ENCODE measurements at places on chromosomes 7 and 10. TPM values are rescaled to one million over a fixed set of nuclear protein-coding genes. Genes with fewer than 3 reads are reported as not detected.
A peak's percentile ranks its signal among the peaks of the same experiment; 100 is the strongest.

GRCh38 chr10:36779238-36779846 is 346.1 kb upstream of the ANKRD30A start:
- H3K4me3 ChIP-seq, result no peak overlapping the region
- no peak for DNase-seq
- no peaks in the 10 kb centered on the region for H3K4me1 ChIP-seq
- no peaks in the 10 kb centered on the region for H3K36me3 ChIP-seq

- H3K4me1 ChIP-seq, result no peaks in the 10 kb centered on the region
- no peak overlapping the region for H3K27ac ChIP-seq
- H3K27me3 ChIP-seq, result peaks cover 39% of the 10 kb centered on the region
- DNase-seq, result no peak
Observed at GRCh38 chr10:122486406-122487080, 25.2 kb downstream of the HTRA1 start.

DNA sequence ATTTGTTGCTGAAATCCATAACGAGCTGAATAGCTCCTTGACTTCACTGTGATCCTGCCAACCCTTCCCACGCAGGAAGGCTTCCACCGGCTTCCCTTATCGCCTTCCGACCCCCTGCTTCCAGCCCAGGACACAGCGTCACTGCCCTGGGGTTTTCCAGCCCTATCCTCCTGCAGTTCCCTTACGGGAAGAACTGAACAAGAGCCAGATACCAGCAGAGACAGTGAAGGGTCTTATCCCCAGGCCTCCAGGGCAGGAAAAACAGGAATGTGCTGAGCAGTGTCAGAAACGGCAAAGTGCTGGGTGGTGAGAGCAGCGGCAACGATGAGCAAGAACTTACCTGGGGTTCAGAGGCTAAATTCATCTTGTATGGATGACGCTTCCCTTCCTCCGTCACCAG is 22.4 kb downstream of the PDLIM1 start:
- H3K4me1 ChIP-seq, result peaks cover 40% of the 10 kb centered on the region
- peak overlapping the region; percentile 91 for H3K27ac ChIP-seq
- H3K4me3 ChIP-seq, result peak overlapping the region; percentile 56

DNA sequence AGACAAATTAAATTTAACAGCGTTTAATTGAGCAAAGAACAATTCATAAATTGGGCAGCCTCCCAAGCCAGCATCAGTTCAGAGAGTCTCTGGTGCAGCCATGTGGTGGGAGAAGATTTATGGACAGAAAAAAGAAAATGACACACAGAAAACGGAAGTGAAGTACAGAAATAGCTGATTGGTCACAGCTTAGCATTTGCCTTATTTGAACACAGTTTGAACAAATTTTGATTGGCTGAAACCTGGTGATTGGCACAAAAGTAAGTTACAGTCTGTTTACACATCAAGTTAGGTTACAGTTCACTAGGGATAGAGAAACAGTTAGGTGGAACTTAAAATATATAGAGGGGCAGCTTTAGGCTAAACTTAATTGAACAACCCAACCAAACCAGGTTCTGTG is 720.1 kb downstream of the TYW1 start:
- H3K4me1 ChIP-seq, result no peaks in the 10 kb centered on the region
- DNase-seq, result no peak

The PSMA2 gene
- polyA plus RNA-seq, result 266 TPM

The MYOF gene
- polyA plus RNA-seq, result not detected

DNA sequence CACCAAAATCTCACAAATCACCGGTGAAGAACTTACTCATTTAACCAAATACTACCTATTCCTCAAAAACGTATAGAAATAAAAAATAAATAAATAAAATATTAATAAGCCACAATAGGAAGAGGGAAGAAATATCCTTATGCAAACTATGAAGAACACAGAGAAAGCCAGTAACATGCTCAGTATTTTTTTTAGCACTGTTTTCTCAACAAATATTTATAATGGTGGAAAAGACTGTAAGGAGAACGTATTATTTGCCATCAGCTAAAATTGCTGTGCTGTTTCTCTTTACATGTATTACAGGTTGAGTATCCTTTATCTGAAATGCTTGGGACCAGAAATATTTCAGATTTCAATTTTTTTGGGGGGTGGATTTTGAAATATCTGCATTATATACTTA is 21.0 kb downstream of the KIAA1217 start:
- no peak overlapping the region for H3K4me3 ChIP-seq
- no peaks in the 10 kb centered on the region for H3K27me3 ChIP-seq
- no peak overlapping the region for H3K27ac ChIP-seq
- DNase-seq, result no peak
- H3K36me3 ChIP-seq, result no peaks in the 10 kb centered on the region
- H3K4me1 ChIP-seq, result no peaks in the 10 kb centered on the region

The BLNK gene
- polyA plus RNA-seq, result 152 TPM

DNA sequence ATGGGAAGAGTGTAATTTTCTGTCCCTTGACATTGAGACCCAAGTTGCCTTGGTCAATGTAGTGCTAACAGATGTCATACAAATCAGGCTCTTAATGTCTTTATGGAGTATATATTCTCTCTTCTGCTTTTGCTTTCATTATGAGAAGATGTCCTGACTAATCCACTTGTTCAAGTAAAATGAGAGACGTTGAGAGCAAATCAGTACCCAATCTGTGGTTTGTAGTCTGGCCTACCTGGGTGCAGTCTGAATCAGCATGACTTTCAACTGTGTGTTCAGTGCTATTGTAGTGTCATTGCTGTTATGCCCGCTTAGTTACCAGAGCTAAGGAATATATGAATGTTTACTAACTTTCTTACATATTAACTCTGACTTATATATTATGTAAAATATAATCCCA is 612.4 kb downstream of the ANKRD7 start:
- no peaks in the 10 kb centered on the region for H3K36me3 ChIP-seq
- H3K27me3 ChIP-seq, result no peaks in the 10 kb centered on the region
- H3K4me1 ChIP-seq, result no peaks in the 10 kb centered on the region
- H3K27ac ChIP-seq, result no peak overlapping the region
- H3K4me3 ChIP-seq, result no peak overlapping the region
- DNase-seq, result no peak

The NKX2-3 gene
- polyA plus RNA-seq, result not detected

GRCh38 chr10:62243647-62243997 is 25.0 kb downstream of the RTKN2 start:
- peak overlapping the region; percentile 97 for H3K27ac ChIP-seq
- H3K27me3 ChIP-seq, result no peaks in the 10 kb centered on the region
- peak overlapping the region; percentile 75 for H3K4me3 ChIP-seq
- H3K36me3 ChIP-seq, result no peaks in the 10 kb centered on the region

DNA sequence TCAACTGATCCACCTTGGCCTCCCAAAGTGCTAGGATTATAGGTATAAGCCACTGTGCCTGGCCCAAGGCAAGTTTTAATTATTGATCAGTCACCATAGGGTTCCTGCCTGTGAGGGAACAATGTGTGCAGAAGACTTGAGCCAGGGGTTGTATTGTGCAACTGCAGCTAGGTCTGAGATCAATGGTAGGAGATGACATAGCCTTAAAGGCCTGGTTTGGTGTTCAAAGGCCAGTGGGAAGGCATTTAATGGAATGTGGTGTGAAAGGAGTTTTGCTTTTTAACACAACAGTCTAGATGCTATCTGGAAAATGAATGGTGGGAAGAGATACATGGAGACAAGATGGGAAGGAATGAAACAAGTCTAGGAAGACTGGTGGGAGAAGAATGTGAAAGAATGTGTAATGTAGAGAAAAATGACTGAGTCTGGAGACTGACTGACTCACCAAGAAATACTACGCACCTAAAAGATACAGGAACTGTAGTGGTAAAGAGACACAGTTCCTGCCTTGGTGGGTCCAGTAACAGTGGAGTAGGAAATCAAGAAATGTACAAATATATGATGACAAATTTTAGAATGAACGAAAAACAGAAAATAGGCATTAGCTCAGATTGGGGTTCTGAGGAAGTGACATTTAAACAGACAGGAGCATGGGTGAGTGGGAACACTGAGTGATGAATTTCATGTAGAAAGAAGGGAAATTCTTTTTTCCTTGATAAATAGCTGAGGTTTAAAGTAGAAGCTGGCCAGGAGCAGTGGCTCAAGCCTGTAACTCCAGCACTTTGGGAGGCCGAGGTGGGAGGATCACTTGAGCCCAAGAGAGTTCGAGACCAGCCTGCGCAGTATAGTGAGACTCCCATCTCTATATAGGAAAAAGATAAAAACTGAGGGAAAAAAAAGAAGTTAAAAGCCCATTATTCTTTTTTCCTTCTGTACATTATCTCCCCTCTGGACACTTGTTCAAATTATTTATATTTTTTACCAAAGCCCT is 9.4 kb downstream of the HNRNPF start:
- no peak for DNase-seq
- peak overlapping the region; percentile 87 for H3K27ac ChIP-seq
- H3K27me3 ChIP-seq, result no peaks in the 10 kb centered on the region
- H3K4me3 ChIP-seq, result no peak overlapping the region

The PCDH15 gene
- not detected for polyA plus RNA-seq

DNA sequence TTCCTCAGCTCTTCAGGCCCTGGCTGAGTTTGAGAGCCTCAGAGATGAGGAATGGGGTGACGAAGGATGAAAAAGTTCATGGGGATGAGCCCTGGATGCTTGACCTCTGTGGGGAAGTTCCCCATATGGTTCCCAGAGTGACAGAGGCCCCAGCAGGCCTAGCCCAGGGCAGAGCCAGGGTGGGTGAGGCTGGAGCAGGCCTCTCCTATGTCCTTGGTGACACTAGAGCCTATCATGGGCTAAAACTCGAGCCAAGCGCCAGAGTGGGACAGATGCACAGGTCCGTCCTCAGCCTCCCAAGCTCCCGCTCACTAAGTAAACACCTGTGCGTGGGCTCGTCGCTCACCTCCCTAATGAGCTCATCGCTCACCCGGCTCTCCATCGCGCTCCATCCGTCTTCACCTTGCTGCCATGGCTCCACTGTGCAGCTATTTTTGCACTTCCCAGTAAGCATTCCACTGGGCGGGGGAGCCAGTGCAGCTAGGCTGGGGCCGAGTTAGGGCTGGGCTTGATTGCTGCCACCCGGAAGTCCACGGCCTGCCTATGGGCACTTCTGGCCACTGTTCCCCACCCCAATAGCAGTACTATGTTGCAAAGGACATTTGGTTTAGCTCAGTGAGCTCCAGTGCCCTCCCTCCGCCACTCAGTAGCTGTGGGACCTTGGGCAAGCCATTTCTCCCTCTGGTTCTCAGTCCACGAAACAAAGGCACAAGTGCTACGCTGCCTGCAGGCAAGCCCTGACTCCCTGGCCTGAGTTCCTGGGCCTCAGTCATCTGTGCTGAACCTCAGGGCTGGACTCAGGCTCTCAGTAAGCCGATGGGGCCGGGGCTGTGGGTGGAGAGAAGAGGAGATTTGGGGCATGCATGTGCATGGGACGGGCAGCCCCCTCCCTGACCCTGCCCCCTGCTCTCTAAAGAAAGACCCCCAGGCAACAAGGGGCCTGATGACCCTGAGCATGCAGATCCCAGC is 117.3 kb upstream of the PCBD1 start:
- no peaks in the 10 kb centered on the region for H3K4me1 ChIP-seq
- H3K27me3 ChIP-seq, result peaks cover 7% of the 10 kb centered on the region
- no peak overlapping the region for H3K4me3 ChIP-seq
- no peak for DNase-seq
- H3K27ac ChIP-seq, result no peak overlapping the region

DNA sequence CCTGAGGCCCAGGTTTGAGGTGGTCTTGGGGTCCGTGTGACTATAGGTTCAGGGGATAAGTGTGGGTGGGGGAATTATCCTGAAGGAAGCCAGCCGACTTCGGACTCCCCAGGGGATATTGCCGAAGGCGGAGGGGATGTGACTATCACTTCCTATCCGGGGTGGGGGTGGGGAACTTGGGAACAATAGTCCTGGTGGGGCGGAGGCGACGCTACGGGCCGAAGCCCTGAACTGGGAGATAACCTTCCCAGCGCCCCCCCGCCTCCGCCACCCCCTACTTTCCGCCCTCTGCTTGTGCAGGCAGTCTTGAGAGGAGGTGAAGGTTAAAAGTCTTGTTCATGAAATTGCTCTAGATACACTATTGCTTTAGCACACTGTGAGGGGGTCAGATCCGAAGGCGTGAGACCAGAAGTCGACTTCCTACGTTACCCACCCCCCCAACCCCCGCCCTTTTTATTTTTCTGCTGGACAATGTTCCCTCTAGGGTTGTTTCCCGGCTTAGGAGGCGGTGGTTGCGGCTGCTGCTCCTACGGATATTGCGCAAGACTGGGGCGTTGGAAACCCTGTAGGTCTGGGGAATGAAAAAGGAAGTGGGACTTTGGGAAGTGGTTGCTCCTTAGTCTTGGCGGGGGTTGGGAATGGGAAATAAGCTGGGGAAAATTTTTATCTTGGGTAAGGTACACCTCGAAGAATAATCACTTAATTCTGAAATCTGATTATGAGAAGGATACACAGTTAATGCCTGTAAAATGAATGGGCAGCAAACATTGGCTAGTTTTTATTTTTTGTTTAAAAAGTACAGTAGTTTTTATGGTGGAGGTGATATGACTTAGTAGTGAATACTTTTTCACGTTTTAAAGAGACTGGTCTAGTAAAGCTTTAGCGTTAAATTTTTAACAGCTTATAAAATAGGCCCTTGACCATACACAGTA is 1.5 kb downstream of the PTPN12 start:
- H3K4me3 ChIP-seq, result peak overlapping the region; percentile 90
- peak overlapping the region; percentile 90 for H3K27ac ChIP-seq
- no peaks in the 10 kb centered on the region for H3K36me3 ChIP-seq
- no peak for DNase-seq
- peaks cover 40% of the 10 kb centered on the region for H3K4me1 ChIP-seq
